Thyroid gland (tissue), 4 donors: ENCODE measurements at places on chromosomes 11 and 22. TPM values are rescaled to one million over a fixed set of nuclear protein-coding genes. Genes with fewer than 3 reads are reported as not detected.

The SLCO2B1 gene
- 52.8 TPM for total RNA-seq

The OR51G1 gene
- not detected for total RNA-seq

The PHF21B gene
- 2.9 TPM for total RNA-seq

The KRTAP5-8 gene
- not detected for total RNA-seq

GRCh38 chr11:17770048-17770652 lies 35.6 kb downstream of the KCNC1 start:
- no peaks in the 10 kb centered on the region for H3K36me3 ChIP-seq
- no peaks in the 10 kb centered on the region for H3K27me3 ChIP-seq
- no peak for DNase-seq
- no peak overlapping the region for H3K27ac ChIP-seq

DNA sequence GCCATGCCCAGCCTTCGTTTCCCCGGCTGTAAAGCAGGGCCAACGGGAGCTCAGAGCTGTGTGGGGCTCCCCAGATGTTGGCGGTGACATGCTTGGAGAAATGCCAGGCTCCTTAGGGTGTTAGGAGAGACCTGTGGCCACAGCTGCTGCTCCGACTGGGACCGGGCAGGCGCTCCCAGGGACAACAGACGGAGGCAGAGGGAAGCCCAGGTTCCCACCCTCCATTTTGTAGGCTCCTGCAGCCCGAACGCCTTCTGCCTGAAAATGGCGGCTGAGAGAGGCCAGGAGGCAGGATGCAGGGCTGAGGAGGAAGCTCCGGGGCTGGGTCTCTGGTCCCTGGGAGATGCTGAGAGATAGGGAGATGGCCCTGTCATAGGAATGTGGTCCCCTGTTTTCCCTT lies 10.0 kb downstream of the CD6 start:
- DNase-seq, result no peak
- no peak overlapping the region for H3K4me3 ChIP-seq
- H3K27me3 ChIP-seq, result no peaks in the 10 kb centered on the region
- no peaks in the 10 kb centered on the region for H3K4me1 ChIP-seq

DNA sequence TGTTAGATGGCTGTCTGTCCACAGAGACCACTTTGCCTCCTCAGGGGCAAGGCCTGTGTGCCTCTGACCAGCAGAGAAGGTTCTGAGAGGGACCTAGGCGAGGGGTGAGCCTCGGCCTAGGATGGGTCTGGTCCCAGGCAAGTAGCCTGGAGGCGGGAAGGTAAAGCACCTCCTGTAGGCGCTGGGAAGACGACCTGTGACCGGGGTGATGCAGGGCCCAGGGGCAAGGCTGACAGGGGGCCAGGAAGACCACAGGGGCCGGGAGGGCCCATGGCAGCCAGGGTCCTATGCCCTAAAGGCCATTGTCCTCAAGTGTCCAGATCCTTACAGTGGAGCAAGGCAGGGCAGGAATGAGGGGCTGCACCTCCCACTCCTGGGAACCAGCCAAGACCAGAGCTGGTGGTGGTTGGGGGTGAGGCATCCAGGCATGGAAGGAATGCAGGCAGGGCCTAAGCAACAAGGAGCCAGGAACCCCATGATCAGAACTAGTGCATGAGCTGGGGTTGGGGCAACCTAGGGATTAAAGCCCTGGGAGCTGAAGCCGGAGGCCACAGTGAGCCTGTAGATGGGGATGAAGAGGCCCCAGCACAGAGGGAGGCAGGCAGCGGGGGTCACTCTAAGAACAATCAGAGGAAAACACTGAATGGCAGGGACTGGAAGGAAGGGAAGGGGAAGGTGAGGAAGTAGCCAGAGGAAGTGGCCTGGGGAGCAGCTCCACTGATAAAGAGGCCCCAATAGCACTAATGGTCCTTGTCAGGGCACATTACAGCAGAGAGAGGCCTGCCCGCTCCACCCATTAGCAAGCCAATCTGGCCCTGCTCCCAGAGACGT lies 32.9 kb upstream of the KLHL35 start:
- H3K27ac ChIP-seq, result no peak overlapping the region
- H3K4me1 ChIP-seq, result peaks cover 12% of the 10 kb centered on the region
- DNase-seq, result peak; percentile 51
- H3K27me3 ChIP-seq, result no peaks in the 10 kb centered on the region
- H3K4me3 ChIP-seq, result no peak overlapping the region

DNA sequence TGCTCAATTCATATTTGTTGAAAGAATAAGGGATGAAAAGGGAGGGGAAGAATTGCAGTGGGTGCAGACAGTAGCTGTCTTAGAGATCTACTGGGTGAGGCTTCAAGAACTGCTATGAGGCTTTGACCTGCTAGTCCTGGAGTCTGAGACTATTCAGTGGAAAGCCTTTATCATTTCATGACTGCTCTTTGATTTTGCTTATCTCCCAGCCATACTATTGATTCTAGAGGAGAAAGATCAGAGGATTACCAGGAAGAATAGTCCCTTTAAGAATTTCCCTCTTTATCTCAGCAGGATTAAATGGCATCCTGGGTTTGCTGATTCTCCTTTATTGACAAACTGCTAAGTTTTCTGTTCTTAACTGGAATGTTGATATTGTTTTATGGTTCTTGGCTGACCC lies 107.5 kb upstream of the SORL1-AS1 start:
- H3K27me3 ChIP-seq, result no peaks in the 10 kb centered on the region
- H3K36me3 ChIP-seq, result no peaks in the 10 kb centered on the region
- no peak overlapping the region for H3K27ac ChIP-seq
- peaks cover 13% of the 10 kb centered on the region for H3K4me1 ChIP-seq
- no peak overlapping the region for H3K4me3 ChIP-seq

DNA sequence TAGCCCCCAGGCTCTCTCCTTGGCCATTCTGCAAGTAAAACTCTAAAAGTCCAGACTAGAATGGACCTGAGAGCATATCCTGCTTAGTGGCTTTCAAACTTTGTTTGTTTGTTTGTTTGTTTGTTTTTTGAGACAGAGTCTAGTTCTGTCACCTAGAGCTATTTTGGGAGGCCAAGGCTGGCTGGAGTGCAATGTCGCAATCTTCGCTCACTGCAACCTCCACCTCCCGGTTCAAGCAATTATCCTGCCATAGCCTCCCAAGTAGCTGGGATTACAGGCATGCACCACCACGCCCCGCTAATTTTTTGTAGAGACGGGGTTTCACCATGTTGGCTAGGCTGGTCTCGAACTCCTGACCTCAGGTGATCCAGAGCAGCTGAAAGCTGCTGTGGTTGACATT lies 28.9 kb downstream of the DAGLA start:
- H3K27me3 ChIP-seq, result no peaks in the 10 kb centered on the region
- H3K36me3 ChIP-seq, result no peaks in the 10 kb centered on the region
- H3K27ac ChIP-seq, result no peak overlapping the region
- H3K4me3 ChIP-seq, result no peak overlapping the region

DNA sequence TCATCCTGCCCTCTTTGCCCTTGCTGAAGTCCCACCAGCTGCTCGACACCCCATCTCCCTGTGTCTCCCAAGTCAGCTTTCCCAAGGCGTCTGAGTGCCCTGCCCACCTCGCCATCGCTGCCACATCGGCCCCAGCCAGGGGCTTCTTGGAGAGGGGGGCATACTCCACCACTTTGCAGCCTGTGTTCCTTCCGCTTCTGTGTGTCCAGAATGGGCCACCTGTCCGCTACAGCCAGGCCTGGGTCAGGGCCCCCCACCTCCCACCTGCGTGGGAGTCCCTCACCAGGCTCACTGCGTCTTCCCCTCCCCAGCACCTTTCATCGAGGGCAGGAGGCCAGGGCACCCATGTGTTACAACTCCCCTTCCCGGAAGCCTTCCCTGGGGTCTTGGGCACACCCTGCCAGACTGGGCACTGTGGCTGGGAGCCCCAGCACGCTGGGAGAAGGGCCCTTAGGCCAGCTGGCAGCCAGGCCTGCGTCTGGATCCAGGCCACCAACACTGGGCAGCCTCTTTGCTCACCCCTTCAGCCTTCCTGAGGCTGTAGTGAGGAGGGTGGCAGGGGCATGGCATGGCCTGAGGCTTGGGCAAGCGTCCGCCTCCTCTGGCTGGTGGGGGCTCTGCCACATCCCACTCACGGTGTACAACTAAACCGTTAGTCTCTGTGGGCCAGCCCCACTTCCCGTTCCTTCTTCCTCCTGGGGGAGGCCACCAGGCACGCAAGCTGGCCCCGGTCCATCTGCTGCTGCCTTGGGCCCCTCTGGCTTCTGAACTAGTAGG lies 13.4 kb downstream of the CPT1A start:
- H3K4me3 ChIP-seq, result no peak overlapping the region
- no peak overlapping the region for H3K27ac ChIP-seq
- H3K27me3 ChIP-seq, result no peaks in the 10 kb centered on the region
- no peak for DNase-seq

GRCh38 chr11:19672586-19673206 lies 39.9 kb upstream of the NAV2 start:
- no peak overlapping the region for H3K4me3 ChIP-seq
- H3K27me3 ChIP-seq, result no peaks in the 10 kb centered on the region
- no peaks in the 10 kb centered on the region for H3K36me3 ChIP-seq
- peaks cover 95% of the 10 kb centered on the region for H3K4me1 ChIP-seq
- DNase-seq, result no peak

GRCh38 chr11:17543574-17544180 lies 539 bp downstream of the USH1C start:
- no peaks in the 10 kb centered on the region for H3K36me3 ChIP-seq
- no peaks in the 10 kb centered on the region for H3K4me1 ChIP-seq
- H3K27me3 ChIP-seq, result no peaks in the 10 kb centered on the region
